KG1 (cell line): ENCODE measurements at places on chromosomes 13 and 19.

DNA sequence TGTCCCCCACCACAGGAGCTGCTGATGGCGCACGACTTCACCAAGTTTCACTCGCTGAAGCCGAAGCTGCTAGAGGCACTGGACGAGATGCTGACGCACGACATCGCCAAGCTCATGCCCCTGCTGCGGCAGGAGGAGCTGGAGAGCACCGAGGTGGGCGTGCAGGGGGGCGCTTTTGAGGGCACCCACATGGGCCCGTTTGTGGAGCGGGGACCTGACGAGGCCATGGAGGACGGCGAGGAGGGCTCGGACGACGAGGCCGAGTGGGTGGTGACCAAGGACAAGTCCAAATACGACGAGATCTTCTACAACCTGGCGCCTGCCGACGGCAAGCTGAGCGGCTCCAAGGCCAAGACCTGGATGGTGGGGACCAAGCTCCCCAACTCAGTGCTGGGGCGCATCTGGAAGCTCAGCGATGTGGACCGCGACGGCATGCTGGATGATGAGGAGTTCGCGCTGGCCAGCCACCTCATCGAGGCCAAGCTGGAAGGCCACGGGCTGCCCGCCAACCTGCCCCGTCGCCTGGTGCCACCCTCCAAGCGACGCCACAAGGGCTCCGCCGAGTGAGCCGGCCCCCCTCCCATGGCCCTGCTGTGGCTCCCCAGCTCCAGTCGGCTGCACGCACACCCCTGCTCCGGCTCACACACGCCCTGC is 4.4 kb upstream of the NOP53 start:
- DNase-seq, result no peak

- no peak for DNase-seq
Measured at GRCh38 chr19:33703821-33704220, 82.1 kb downstream of the CHST8 start.

- no peak for DNase-seq
Measured at GRCh38 chr19:5128251-5128935, 159.5 kb downstream of the KDM4B start.

DNA sequence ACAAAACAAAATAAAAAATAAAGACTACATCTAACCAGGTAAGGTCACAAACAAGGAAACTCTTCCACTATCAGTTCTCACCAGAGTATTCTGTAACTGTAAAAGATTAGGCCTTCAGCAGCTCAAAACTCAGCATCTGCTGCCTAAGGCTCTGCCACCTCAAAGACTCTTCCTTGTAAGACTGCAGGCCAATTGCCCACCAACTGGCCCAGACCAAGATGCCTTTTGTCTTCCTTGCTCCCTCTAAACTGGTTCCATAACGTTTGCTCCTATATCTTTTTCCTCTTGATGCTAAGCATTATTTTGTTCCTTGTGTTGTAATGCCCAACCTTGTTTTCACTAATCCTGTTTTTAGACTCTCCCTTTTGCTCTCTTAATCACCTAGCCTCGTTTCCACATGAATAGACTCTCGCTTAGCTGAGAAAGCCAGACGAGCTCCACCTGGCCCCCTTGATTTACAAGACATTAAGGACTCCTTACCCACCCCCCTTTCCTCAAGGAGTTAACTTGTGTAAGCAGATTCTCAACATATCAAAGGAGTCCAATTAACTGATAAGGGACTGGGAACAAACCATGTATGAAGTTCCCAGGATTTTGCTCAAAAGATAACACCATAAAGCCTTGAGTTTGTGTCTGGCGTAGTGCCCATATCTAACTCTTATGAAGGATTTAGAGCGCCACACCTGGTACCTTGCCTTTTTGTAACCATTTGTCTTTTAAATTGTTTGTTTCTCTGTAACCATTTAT is 1.5 kb downstream of the ZNF814 start:
- DNase-seq, result peak; percentile 20

GRCh38 chr19:48511800-48512503 is at the start of gene LMTK3:
LMTK3 (minus strand) TSS chr19:48511835; CDS start chr19:48511576, 259 bp downstream.
- DNase-seq, result no peak

- DNase-seq, result no peak
Measured at GRCh38 chr19:17404621-17405249, 695 bp downstream of the BST2 start.

DNA sequence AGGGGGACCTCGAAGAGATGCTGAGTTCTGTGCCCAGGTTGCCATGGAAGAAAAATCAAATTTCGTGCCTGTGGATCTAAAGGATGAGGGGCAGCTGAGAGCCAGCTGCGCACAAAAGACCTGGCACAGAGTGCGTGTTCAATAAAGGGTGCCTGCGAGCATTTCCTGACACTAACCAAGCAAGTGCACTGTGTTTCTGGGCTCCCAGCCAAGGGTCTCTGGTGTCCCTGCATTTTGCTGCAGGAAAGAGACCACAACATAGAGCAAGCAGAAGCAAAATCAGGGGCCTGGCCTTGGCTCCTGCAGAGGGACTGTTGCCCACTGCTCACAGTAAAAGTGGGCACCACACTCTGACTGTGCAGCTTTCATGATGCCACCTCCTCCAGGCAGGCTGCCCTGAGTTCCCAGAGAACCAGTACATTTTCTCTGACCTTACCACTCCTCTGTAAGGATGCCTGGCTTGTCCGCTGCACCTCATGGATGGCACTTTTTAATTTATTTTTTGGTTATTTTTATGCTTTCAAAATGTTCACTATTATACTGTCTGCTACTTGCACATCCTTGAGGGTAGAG is 70.8 kb upstream of the GPR12 start:
- DNase-seq, result no peak

GRCh38 chr13:112443995-112444311 is 67.8 kb downstream of the SPACA7 start:
- peak; percentile 38 for DNase-seq

DNA sequence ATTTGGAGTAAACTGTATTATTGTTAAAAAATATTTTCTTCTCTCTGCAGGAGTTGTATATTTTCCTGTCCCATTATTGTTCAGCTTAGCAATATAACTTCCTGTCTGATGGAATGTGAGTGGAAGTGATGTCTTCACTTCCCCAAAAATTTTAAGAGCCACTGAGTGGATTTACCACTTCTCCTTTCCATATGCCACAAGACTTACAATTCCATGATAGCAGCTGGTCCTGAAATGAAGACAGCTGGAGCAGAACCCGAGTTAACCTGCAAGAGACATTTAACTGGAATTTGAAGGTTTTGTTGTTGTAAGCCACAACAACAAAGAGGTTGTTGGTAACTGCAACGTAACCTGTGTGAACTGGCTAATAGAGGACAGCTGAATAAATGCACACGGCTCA is 23.4 kb upstream of the TBC1D4 start:
- DNase-seq, result no peak

GRCh38 chr19:30864391-30865215 is 484.6 kb downstream of the TSHZ3 start:
- DNase-seq, result peak; percentile 24

DNA sequence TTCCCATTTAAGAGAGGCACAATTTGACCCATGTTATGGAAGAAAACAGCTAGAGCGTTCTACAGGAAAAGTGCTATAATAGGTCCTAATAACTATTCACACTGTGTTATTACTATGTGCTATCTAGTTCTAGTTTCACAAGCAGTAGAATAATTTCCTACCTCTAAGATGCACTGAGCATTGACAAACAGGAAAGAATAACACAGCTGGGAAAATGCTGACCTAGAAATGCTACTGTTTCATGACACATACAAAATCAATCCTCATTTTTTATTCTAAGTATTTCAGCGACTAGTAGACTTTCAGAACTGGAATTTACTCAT is 259.5 kb downstream of the ITGBL1 start:
- DNase-seq, result no peak

GRCh38 chr19:44974857-44975256 is 19.7 kb downstream of the CLPTM1 start:
- no peak for DNase-seq

- peak; percentile 78 for DNase-seq
Measured at GRCh38 chr19:16070366-16070990, 5.8 kb upstream of the TPM4 start.

DNA sequence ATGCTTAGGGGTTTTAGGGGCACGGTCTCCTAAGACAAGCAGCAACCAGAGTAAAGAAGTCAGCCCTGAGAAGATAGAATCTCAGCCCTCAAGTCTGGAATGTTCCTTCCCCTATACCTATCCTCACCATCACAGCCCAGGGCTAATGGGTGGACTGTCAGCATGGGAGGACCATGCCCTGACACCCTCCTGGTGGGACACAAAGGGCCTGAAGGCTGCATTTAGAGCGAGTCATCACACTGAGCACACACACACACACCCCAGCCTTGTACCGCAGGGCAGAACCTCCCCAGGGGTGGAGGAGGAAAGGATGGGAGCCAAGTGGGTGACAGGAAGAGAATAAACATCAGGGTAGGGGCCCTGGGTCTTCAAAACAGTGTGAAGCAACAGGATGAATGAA is 174.8 kb upstream of the SERP2 start:
- no peak for DNase-seq

DNA sequence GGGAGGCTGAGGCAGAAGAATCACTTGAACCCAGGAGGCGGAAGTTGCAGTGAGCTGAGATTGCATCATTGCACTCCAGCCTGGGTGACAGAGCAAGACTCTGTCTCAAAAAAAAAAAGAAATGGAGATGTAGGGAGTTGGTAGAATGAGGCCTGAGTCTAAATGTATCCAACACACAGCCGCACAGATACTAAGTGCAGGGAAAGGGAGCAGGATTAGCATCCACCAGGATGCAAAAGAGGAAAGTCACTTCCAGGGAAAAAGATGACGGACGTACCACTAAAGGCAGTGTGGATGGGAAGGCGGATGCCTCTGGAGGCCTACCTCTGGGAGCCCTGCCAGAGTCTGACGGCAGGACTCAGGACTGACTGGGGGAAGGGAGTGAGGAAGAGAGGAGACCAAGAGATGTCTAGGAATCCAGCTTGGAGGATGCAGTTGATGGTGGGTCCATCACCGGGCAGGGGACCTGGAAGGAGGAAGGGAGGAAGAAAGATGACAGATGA is 6.8 kb downstream of the FAM98C start:
- DNase-seq, result no peak

DNA sequence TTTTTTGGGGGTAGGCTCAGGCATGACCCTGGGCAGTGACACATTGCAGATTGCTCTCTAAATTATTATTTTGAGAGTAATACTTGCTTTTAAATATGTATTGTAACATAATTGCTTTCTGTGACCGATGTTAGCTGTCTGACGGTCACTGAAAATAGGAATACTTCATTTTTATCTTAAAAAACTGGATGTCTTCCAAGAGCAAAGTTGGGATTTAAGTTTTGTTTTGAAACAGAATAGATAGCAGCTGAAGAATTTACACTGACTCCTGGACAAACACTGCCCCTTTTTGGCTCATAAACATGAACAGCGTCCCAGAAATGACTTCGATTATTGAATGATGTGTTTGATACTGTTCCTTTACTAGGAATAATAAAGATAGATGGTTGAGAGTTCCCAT is 535.9 kb downstream of the GPC5 start:
- DNase-seq, result no peak

DNA sequence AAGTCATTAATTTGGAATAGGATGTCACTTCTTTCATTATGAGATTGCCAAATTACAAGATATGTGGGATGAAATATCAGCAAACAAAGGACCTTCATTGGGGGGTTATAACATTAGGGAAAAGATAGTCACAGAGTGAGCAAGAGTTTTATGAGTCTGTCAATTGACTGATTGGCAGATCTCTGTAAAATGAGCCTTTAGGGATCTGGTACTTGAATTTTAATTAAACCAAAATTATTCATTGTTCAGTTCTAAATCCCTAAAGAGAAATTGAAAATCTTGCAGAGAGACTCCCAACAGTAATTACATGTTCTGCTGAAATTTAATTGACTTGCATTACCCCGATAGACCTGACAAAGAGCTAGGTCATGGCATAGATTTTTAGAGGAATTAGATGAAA is 768.1 kb upstream of the SPRY2 start:
- no peak for DNase-seq

GRCh38 chr13:76439546-76439945 is 446.7 kb downstream of the KCTD12 start:
- no peak for DNase-seq

GRCh38 chr13:77095288-77095687 is 68.3 kb upstream of the FBXL3 start:
- DNase-seq, result no peak

DNA sequence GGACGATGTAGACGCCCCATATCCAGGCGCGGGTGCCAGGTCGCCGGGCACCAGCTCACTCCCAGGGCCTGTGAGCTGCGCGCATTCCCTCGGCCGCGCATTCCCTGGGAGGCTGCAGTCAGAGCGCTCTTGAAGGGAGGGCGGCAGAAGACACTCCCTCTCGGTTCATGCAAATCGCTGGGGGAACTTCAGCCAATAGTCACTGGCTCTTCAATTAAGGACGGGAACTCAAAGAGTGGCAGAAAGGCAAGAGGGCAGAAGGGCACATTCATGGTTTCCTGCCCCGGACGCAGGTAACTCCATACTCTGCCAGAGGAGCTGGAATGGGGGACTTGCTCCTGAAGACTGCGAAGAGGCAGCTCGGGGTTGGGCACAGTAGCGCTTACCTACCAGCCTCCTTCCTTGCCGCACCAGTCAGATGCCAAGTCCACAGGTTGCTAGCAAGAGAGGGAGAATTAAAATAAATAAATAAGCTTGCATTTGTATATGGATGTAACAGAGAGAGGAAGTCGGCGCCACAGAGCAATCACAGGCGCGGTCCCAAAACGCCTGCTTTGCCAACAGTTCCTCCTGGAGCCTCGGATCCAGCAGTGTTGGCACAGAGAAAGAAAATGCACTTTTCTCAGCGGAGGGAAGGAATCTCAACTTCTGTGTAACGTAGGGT is 459 bp downstream of the PCDH20 start:
- peak; percentile 16 for DNase-seq

GRCh38 chr19:4732680-4733114 is 9.1 kb upstream of the DPP9 start:
- peak; percentile 6 for DNase-seq

DNA sequence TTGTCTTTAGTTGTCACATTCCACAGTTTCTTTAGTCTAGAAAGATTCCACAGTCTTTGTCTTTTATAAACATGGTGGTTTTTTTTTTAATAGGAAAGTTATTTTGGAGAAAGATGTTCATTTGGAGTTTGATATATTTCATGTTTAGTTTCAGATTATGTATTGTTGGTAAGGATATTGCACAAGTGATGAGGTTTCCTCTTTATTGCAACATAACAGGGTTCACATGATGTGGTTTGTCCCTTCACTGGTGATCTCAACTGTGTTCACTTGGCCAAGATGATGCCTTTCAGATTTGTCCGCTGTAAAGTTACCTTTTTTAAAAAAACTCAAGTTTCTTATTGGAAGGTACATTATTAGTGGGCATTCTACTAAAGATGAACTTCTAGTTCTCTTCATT is 3.2 kb downstream of the ZNF230 start:
- DNase-seq, result no peak

DNA sequence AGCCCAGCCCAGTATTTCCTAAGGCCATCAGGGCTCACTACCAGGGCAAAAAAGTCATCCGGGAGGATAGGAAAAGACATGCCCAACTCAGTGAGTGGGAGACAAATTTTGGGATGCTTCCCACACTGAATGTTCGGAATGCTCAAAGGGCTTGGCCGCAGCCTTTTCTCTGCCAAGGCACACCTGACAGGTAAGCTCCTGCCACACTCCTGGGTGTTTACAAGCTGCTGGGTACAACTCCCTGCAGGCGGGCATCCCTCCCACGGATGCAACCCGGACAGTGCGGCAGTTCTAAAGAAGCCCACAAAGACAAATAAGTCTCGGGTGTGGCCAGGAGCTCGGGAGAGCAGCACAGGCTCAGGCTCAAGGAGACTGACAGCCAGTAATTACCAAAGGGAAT is 28.1 kb downstream of the SLC7A1 start:
- no peak for DNase-seq
